ENCODE measurements at places on chromosomes 12 and 14. TPM values are rescaled to one million over a fixed set of nuclear protein-coding genes. Genes with fewer than 3 reads are reported as not detected.

DNA sequence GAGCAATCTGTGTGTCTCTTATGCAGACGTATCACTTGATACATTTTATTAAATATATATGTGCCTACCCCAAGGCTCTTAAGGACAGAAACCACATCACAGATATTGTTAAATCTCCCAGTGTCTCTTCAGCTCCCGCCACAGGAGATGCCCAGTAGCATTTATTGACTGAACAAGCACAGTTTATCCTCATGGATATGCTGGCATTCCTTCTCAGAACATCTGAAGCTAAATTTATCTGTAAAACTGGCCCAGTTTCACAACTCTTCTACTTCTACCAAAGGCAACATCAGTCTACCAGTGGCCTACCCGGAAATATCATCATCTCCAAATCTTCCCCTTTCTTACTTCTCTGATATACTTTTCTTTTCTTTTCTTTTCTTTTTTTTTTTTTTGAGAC, 10.7 kb downstream of the APOLD1 start:
- no peak for DNase-seq

The DIABLO gene
- total RNA-seq = 70.9 TPM

The GPR132 gene
- not detected for total RNA-seq

GRCh38 chr14:58783792-58784511, 146.2 kb downstream of the DACT1 start:
- no peak for DNase-seq

The KSR2 gene
- 0.01 TPM for total RNA-seq

- DNase-seq = no peak
Observed at GRCh38 chr12:18747895-18748294, 10.0 kb downstream of the CAPZA3 start.

GRCh38 chr12:32470936-32471470, 71.6 kb downstream of the FGD4 start:
- DNase-seq = no peak

DNA sequence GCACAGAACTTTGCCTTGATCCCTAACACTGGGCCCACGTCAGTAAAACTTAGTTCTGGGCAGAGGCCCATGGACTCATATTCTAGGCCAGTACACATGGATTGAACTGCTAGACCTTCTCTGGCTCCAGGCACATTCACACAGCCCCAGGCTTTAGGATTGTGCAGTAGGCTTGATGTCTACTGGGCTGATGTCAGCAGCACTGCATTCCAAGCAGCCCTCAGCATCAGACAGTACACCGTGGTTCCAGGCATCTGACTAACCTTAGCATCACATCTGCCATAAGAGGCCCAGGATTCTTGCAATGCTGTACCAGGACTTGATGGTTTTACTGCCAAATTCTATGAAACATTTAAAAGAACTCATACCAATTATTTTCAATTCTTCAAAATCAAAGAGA, 301.9 kb downstream of the CCER1 start:
- DNase-seq = no peak

GRCh38 chr14:98959958-98960616, 311.9 kb downstream of the BCL11B start:
- no peak for DNase-seq

The WDR89 gene
- 20.1 TPM for total RNA-seq

The GPD1 gene
- 38.1 TPM for total RNA-seq

- no peak for DNase-seq
Observed at GRCh38 chr14:91127924-91128323, 14.1 kb downstream of the DGLUCY start.

DNA sequence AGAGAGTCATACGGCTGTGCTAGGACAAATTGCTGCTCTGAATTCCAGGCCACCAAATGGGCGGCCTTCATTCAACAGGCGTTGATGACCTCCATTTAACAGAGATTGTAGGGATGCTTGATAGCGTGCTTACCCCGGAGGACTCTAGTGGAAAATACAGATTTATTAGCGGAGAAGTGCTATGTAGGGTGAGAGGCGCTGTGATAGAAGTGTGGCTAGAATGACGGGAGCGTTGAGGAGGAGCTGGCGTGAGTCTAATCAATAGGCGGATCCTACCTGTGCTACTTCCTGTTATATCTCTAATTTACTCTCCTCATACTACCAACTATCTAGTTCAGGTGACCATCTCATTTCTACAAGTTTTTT, 668 bp downstream of the MRPS35 start:
- no peak for DNase-seq

- DNase-seq = peak; percentile 22
Observed at GRCh38 chr12:2583091-2583497, 211.7 kb upstream of the FKBP4 start.

Data from HepG2 (cell line).